MV-4-11 (cell line): ENCODE measurements at places on chromosomes 5 and 9.
A peak's percentile ranks its signal among the peaks of the same experiment; 100 is the strongest.

DNA sequence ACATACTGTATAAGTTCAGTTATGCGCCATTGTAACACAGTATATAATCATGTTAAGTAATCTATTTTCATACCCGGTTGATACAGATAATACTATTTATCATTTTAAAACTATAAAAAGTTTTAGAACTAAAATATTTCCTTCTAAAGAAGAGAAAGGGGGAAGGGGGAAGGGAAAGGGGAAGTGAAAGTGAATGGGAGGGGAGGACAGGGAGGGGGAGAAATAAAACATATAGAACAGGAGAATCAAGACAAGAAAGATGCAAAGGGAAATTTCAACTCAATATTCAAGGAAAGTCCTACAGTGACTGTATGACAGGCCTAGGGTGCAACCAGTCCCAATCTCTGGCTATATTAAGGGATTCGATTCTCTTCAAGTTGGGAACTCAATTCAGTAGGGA lies 1278.8 kb downstream of the MAT2B start:
- DNase-seq: peak; percentile 31

- no peak for DNase-seq
Observed at GRCh38 chr5:119396030-119396664, 40.3 kb downstream of the TNFAIP8 start.

GRCh38 chr5:62030326-62030725 lies 275.7 kb upstream of the KIF2A start:
- DNase-seq: no peak

GRCh38 chr5:14178091-14178490 lies 34.9 kb downstream of the TRIO start:
- DNase-seq: no peak

DNA sequence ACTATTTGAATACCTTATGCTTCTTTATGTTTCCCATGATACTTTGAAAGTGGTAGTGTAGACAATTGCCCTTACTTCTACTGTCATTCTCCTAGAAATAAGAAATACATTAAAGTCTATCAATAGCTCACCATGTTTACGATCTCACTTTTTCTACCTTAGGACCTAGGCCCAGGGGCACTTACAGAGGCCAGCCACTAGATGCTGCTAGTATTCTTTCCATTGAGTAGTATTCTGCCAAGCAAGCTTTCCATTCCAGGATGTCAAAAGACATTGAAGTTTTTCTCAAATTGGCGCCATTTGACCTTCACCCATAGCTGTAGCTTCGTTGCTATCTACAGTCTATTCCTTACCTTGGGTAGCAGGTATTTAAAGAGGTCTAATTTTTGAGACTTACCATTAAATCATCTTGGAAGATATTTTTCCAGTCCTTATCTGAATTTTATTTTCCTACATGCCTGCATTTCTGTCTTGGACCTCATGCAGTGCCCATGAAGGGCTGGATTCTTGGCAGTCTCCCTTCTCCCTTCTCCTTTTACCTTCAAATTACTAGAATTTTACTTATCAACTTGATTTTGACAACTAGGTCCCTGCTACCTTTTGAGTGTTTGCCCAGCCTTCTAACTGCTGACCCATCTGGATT lies 246.0 kb upstream of the NUDT12 start:
- DNase-seq: peak; percentile 17

- no peak for DNase-seq
Observed at GRCh38 chr5:172488221-172488620, 33.9 kb upstream of the SH3PXD2B start.

DNA sequence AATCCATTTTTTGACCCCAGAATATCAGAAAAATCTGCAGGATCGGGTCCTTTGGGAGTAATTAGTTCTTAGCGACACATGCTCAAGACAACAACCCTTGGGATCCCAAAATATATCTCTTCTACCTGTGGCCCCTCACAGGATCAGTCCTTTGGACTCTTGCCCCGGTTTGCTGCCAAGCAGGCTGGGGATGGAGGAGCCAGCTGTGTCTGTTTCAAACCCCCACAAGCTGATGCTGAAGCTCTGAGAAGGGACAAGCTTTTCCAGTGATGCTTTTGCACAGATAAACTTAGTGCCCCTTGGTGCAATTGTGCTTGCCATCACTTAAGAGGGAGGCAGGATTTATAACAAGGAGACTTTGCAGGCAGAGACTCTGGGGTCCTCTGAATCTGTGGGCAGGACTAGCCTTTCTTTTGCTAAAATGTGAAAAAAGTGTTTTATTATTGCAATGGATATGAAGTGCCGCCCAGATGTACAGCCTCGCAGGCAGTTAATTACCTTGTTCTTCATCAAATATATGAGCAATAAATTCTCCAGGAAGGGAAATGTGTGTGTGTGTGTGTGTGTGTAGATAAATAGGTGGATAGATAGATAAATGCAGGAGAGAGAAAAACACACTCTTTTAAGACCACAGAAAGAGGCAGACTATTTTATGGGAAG lies 9.6 kb upstream of the LHX2 start:
- no peak for DNase-seq

DNA sequence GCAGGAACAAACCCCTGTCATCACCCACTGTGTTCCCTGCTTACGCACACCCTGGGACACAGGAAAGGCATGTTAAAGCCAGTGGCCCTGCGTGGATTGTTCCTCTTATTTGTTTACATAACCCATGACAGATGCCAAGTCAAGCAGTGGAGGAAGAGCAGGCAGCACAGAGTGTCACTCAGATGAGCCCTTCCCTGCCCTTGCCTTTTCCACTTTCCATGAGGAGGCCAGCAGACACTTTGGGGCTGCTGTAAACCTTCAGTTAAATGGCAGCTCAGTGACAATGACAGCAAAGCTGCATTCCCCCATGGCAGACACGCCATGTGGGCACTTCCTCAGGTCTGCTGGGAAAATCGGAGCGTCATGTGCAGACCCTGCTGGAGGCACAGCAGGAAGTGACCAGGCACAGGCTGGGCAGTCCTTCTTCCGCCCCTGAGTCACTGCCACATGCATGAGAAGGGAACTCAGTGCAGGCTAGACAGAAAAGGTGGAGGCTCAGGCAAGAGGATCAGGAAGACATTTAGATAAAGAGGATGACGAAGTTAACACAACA lies 216.8 kb upstream of the PIK3R1 start:
- DNase-seq: peak; percentile 78

DNA sequence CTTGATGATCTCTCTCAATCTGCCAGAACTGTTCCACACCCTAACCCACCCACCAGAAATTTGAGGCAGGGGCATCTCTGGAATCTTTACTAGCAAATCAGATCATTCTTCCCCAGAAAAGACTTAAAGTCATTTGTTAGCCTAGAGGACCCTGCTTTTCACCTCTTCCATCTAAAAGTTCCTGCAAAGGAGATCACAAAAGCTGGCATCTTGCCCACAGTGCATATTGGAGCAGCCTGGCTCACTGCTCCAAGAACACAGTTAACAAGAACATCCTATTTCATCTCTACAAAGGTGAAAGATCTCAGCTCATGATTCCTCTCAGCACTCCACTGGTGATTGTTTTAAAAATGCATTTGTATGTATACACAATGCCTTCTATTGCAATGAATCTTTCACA lies 36.3 kb downstream of the GABRP start:
- DNase-seq: no peak

DNA sequence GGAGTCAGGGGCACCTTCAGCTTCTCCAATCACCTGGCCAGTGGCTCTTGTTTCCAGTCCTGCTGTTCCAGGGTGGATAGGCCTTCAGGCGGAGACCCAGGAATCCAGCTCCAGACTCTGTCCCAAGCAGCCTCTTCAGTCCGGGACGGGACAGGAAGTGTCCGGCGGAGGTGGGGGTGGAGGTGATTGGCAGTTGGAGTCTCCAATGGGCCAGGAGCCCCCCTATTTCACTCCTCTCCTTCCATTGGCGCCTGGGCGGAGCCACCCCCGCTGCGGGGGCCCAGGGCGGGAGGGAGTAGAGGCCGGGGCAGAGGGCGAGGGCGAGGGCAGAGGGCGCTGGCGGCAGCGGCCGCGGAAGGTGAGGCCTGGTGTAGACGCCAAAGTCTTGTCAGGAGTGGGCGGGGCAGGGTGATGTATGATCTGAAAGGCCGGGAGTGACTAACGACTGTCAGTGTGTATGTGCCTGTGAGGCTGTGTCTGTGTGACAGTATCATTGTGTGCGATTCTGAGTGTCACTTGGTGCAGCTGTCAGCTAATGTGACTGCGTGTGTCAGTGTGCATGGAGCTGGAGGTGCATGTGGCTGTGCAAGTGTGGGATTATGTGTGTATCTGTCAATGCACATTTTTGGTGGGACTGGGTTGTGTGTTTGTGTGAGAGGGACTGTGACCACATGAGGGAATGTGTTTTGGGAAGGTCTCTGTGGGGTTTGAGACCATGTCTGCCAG lies at the start of gene IL11RA:
IL11RA (plus strand) TSS at position 310 of the 726 bp plus-strand sequence. CDS start 3,033 bp downstream, outside the sequence.
- peak; percentile 77 for DNase-seq

- no peak for DNase-seq
Observed at GRCh38 chr5:149682532-149683075, 47.5 kb upstream of the PPARGC1B start.

- no peak for DNase-seq
Observed at GRCh38 chr5:158195416-158196210, 336.7 kb upstream of the CLINT1 start.

DNA sequence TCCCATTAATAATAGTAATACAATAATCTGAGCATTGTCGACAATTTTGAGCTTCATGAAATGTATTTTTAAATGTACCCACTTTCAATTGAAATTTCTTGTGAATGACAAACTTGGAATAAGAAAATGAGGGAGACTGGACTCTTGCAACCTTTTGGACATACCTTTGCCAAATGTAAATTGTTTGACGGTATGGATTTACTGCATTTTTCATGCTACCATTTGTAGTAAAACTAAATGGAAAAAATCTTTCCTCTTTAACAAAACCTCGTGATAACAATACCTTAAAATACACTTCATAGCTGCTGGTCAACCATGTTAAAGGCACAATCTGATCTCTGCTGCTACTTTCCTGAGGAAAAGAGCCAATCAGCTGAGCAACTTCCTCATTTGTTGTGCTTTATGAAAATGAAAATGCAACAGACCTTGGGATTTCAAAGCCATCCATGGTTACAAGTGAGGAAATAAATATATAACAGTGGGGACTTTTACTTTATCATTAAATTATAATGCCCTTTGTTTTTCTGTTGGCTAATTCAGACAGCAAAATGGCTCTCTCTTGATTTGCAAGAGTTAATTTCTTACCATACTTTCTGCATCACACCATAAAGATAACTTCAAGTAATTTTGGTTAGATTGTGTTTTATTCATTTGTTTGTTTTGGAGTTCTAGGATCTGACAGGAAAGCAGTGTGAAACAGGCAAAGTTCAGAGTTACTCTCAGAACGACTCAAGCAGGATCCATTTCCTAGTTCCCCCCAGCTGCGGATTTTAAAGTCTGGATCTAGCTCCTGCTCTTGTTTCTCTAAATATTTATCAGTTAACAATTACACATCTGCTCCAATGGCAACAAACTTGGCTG lies 1.1 kb downstream of the ALDH1A1 start:
- peak; percentile 27 for DNase-seq

DNA sequence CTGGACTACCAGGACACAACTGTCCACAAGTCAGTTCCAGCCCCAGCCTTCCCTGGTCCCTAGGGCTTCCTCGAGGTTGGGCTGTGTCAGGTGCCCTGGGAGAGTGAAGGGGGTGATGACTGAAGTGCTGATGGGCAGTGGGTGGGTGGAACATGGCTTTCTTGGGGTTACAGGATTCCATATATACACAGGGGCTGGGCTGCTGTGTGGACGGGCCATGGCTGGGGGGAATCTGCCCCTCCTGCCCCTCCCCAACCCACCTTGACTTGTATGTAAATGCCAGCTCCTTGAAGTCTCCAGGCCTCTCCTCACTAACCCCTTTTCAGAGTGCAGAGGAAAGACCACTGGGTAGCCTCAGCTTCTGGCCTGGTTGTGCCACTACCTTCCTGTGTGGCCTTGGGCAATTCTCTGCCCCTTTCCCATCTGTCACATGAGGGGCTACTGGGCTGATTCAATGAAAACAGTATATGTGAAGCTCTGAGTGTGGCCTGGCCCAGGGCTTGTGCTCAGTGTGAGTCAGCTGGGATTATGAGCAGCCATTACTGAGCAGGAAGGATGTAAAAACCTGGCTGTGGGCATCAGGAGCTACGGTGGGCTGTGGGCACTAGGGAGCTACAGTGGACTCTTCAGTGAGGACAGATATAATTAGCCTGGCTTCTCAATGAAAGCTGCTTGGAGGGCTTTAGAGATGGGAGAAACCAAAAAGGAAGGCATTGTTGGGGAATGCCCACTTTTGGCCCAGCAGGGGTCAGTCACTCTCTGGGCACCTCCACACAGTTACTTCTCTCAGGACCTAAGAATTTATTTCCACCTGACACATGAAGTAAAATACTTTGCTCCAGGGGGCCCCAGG lies 23.3 kb downstream of the PITX1 start:
- no peak for DNase-seq

- DNase-seq: no peak
Observed at GRCh38 chr9:38706493-38706892, 13.4 kb downstream of the FAM240B start.

DNA sequence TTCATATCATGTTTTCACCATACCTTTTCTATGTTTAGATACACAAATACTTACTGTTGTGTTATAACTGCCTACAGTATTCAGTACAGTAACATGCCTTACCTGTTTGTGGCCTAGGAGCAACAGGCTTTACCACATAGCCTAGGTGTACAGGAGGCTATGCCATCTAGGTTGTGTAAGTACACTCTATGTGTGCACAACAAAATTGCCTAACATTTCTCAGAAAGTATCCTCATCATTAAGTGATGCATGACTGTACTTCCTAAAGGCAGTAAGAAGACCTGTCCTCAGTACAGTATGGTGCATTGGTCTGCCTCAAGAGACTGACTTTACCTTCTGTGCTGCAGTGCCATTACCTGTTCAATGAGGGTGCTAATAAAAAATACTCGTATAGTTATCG lies 7.9 kb downstream of the TXN start:
- DNase-seq: no peak

DNA sequence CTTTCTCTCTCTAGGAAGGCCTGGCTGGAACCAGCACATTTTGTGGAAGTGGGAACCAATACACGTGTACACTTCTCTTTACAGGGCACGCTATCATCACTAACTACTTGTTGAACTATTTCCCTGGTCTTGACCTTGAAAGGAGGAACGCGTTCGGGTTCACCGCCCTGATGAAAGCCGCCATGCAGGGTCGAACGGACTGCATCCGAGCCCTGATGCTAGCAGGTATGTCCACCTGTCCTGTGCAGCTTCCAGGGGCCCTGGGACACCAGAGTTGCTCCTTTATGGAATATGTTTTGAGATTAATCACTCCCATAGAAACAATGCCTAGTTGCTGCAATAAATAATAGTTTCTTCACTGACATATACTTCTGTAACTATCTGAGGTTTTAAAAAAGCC lies 74.1 kb downstream of the ANKRD33B start:
- no peak for DNase-seq

DNA sequence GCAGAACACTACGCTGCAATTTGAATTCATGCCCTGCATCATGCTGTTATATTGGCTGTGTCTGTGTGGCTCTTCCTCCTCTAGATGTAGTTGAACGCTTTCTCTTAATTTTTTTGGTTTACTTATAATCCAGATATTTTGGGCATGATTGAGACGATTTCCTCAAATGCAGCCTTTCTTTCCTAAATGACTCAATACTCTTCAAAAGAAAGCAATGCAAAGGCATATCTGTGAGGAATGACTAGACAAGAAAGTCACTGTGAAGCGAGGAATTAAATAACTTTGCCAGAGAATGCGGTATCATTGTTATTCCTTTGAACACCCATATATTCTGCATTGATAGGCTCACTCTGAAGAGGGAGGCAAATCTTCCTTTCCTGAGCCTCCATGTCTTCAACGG lies 152.8 kb downstream of the YIPF5 start:
- no peak for DNase-seq
